ENCODE measurements at places on chromosomes 16 and 17. TPM values are rescaled to one million over a fixed set of nuclear protein-coding genes. Genes with fewer than 3 reads are reported as not detected.

The DNAAF8 gene
- total RNA-seq: 0.30 TPM

DNA sequence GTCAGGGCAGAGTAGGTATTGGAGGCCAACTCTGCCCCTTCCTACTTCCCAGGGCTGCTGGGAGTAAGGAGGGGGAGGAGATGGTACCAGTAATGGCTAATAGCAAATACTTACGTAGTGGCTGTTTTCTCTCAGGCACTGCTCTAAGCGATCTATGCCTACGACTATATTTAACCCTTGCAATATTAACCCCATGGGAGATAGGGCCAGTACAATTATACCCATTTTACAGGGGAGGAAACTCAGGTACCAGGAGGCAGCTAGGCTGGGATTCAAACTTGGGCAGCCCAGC, 50.6 kb downstream of the RMI2 start:
- no peak for DNase-seq

- no peak for DNase-seq
These were observed 70.8 kb downstream of the NLK start for GRCh38 chr17:28113269-28113668.

GRCh38 chr17:68719431-68719830, 118.3 kb upstream of the FAM20A start:
- DNase-seq: no peak

GRCh38 chr17:45395569-45396415, 36.9 kb downstream of the ARHGAP27 start:
- DNase-seq: no peak

- DNase-seq: peak; percentile 73
These were observed 8.1 kb upstream of the CPNE2 start for GRCh38 chr16:57084257-57084770.

GRCh38 chr16:67650023-67650422, 5.1 kb downstream of the CARMIL2 start:
- DNase-seq: no peak

Measured in left ventricle myocardium superior (tissue), 1 donor.